ENCODE measurements at places on chromosomes 3 and 15. TPM values are rescaled to one million over a fixed set of nuclear protein-coding genes. Genes with fewer than 3 reads are reported as not detected.

Gene ZPLD1
- total RNA-seq, result not detected

Gene RLBP1
- total RNA-seq, result not detected

Gene RPL35A
- 1,301 TPM for total RNA-seq

Gene DPPA2
- total RNA-seq, result not detected

Gene RTP1
- total RNA-seq, result not detected

Gene MTHFS
- total RNA-seq, result 30.2 TPM

DNA sequence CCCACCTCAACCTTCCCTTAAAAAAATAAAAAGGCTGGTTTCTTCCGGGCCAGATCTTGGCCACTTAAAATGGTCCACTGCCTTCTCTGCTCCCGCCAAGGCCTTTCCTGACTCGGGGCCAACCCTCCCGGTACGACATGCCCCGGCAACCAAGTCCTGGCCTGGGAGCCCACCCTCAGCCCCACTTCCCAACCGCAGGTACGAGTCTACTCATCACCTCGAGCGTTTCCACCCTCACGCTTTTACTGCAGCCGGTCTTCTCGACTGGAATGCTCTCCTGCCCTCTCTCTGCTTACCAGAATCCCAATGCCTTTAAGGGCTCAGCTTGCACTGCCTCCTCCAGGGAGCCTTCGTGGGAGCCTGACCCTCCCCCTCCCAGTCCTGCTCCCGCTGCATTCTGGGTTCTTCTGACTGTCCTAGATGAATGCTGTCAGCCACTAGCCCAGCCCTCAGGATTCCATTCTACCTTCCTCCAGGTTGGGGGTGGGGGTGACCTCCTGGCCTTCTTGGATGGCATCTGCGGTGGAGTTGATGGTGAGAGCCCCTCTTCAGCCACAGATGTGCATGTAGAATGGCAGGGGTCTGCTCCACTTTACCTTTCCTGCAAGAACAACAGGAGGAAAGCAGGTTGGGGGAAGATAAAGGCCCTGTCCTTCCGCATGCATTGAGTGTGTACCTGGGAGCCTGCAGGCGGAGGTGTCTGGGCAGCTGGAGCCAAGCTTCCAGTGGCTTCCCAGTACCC, 1.1 kb upstream of the CSRNP1 start:
- H3K27ac ChIP-seq, result peak overlapping the region; percentile 95
- DNase-seq, result no peak
- H3K4me1 ChIP-seq, result peaks cover 35% of the 10 kb centered on the region
- H3K36me3 ChIP-seq, result no peaks in the 10 kb centered on the region
- H3K27me3 ChIP-seq, result no peaks in the 10 kb centered on the region
- no peak overlapping the region for H3K4me3 ChIP-seq

- H3K36me3 ChIP-seq, result no peaks in the 10 kb centered on the region
- no peaks in the 10 kb centered on the region for H3K4me1 ChIP-seq
- no peaks in the 10 kb centered on the region for H3K27me3 ChIP-seq
Observed at GRCh38 chr15:66233487-66234415, 19.8 kb downstream of the MEGF11 start.

DNA sequence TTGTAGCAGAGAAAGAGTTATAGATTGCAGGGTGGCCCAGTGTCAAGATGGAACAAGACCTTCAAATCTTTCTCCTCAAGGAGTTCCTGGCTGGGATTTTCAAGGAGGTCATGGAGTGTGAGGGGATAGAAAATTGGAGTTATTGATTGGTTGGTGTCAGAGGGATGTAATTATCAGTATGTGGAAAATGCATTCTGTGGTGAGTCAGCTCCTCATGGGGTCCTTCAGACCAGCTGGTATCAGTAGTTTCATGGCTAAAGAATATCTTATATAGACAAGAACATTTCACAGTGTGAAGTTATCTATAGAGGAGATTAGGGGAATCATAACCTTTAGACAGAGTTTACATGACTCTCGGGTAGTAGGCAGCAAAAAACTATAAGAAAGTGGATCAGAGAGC, 1114.0 kb upstream of the GBE1 start:
- no peak overlapping the region for H3K4me3 ChIP-seq
- H3K27me3 ChIP-seq, result no peaks in the 10 kb centered on the region
- no peak for DNase-seq
- H3K4me1 ChIP-seq, result no peaks in the 10 kb centered on the region
- H3K36me3 ChIP-seq, result no peaks in the 10 kb centered on the region

GRCh38 chr15:69067296-69067695, 52.8 kb downstream of the NOX5 start:
- H3K27ac ChIP-seq, result no peak overlapping the region
- no peaks in the 10 kb centered on the region for H3K36me3 ChIP-seq
- H3K27me3 ChIP-seq, result no peaks in the 10 kb centered on the region

DNA sequence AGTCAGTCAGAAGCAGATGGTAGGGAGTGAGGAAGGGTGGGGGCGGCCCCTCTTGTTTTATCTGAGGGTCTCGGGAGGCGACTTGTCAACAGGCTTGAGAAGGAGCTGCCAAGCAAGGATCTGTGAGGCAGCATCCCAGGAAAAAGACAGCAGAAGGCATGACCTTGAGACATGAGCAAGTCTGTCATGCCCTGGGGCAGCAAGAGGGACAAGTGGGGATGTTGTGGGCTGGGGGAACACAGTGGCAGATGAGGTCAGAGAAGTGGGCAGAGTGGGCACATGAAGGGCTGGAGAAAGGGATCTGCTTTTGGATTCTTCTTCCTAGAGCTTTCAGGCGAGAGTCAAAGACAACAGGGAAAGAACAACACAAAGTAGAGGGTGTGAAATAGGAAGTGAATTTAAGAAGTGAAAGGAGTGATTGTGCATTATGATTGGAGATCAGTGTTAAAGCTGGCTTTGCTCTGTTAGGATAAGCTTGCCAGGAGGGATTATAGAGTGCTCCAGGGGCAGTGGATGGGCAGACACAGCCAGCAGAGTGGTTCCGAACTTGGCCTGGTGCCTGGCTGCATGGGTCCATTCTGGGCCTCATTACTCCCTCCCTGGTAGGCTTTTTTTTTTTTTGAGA, 73.3 kb downstream of the USP13 start:
- no peaks in the 10 kb centered on the region for H3K4me1 ChIP-seq
- no peak for DNase-seq
- H3K27ac ChIP-seq, result no peak overlapping the region

DNA sequence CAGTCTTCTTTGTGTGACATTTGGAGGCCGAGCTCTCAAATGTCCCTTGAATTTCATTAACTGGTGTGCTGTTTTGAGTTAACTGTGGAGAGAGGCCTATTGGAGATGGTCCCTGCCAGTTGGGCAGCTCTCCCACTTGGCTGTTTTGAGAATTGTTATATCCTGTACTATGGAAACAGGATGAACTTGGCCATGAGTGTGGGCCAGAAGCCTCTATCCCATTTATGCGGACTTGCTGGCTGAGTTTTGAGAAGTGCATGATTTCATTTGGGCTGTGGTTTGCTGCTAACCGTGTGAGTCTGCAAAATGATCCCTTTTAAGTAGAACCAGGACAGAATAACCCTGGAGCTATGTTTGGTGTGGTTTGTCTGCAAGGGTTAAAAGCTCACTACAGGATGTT, 366.0 kb downstream of the PTPRG start:
- DNase-seq, result no peak
- no peak overlapping the region for H3K4me3 ChIP-seq
- H3K4me1 ChIP-seq, result no peaks in the 10 kb centered on the region
- no peaks in the 10 kb centered on the region for H3K36me3 ChIP-seq
- no peak overlapping the region for H3K27ac ChIP-seq
- no peaks in the 10 kb centered on the region for H3K27me3 ChIP-seq

DNA sequence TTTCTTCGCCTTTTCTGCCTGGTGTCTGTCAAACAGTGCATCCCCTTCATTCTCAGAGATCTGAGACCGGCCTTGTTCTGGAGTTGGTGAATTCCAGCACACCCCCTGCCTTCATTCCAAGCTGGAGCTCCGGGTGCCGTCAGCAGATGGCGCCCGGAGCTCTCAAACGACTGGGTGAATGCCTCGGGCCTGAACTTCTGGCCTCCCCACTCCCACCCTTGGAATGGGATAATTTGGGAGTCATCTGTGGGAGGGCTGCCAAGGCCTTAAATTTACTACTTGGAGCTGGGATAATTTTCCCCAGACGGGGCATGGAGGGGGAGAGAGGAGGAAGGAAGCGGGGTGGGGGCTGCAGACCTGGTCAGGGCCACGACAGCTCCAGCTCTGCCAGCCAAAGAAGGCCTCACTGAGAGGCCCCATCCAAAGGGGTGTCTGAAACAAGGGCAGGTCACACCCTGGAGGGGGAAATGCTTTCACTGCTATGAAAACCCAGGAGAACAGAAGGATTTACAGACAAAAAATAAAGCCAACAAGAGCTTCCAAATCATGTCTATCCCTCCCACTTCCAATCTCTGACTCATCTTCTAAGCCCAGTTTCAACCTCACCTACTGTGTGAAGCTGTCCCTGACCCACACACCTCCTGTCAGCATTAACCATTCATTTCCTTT, 187.9 kb downstream of the OPA1 start:
- DNase-seq, result no peak
- H3K27ac ChIP-seq, result no peak overlapping the region
- H3K4me1 ChIP-seq, result peaks cover 3% of the 10 kb centered on the region
- no peaks in the 10 kb centered on the region for H3K36me3 ChIP-seq
- H3K4me3 ChIP-seq, result no peak overlapping the region
- H3K27me3 ChIP-seq, result peaks cover 3% of the 10 kb centered on the region

- no peak overlapping the region for H3K27ac ChIP-seq
- no peaks in the 10 kb centered on the region for H3K36me3 ChIP-seq
Observed at GRCh38 chr15:74124759-74125158, 5.6 kb upstream of the ISLR2 start.

GRCh38 chr3:44476181-44476611, 1.3 kb downstream of the ZNF445 start:
- H3K4me3 ChIP-seq, result peak overlapping the region; percentile 78
- peaks cover 24% of the 10 kb centered on the region for H3K4me1 ChIP-seq
- H3K27ac ChIP-seq, result peak overlapping the region; percentile 64
- no peaks in the 10 kb centered on the region for H3K27me3 ChIP-seq

GRCh38 chr3:188352196-188352927, 198.4 kb downstream of the LPP start:
- H3K27ac ChIP-seq, result no peak overlapping the region
- H3K36me3 ChIP-seq, result no peaks in the 10 kb centered on the region
- no peaks in the 10 kb centered on the region for H3K27me3 ChIP-seq
- DNase-seq, result no peak

DNA sequence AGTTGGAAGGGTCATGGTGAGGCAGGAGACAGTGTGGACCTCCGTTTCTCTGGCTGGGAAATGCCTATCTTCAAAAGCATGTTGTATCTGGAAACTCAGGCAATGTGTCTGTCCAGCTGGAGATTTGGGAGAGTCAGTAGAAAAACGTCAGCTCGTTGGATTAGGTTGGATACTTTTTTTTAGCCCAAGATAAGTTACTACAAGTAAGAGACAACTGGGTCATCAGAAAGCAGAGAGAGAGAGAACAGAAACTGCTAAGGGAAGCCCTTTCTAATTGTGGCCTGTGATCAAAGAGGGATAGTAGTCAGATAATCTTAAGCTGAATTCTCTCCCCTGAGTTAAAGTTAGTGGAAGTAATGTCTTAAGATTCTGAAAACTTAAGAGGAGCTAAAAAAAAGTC, 78.9 kb upstream of the ZNF280D start:
- H3K27ac ChIP-seq, result no peak overlapping the region
- H3K4me1 ChIP-seq, result no peaks in the 10 kb centered on the region
- no peaks in the 10 kb centered on the region for H3K27me3 ChIP-seq
- no peak overlapping the region for H3K4me3 ChIP-seq
- no peak for DNase-seq
- H3K36me3 ChIP-seq, result no peaks in the 10 kb centered on the region

GRCh38 chr3:78912259-78912658, 855.5 kb downstream of the ROBO1 start:
- no peak overlapping the region for H3K4me3 ChIP-seq
- H3K27ac ChIP-seq, result no peak overlapping the region
- H3K27me3 ChIP-seq, result no peaks in the 10 kb centered on the region
- H3K36me3 ChIP-seq, result no peaks in the 10 kb centered on the region
- no peak for DNase-seq

GRCh38 chr3:4448187-4448586, 18.9 kb downstream of the SUMF1 start:
- no peaks in the 10 kb centered on the region for H3K4me1 ChIP-seq
- DNase-seq, result no peak
- H3K27ac ChIP-seq, result no peak overlapping the region
- no peak overlapping the region for H3K4me3 ChIP-seq
- H3K36me3 ChIP-seq, result peaks cover 5% of the 10 kb centered on the region

- no peaks in the 10 kb centered on the region for H3K27me3 ChIP-seq
- H3K36me3 ChIP-seq, result no peaks in the 10 kb centered on the region
- no peak for DNase-seq
- peak overlapping the region; percentile 77 for H3K27ac ChIP-seq
Observed at GRCh38 chr3:4738737-4739274, 240.4 kb upstream of the BHLHE40 start.

DNA sequence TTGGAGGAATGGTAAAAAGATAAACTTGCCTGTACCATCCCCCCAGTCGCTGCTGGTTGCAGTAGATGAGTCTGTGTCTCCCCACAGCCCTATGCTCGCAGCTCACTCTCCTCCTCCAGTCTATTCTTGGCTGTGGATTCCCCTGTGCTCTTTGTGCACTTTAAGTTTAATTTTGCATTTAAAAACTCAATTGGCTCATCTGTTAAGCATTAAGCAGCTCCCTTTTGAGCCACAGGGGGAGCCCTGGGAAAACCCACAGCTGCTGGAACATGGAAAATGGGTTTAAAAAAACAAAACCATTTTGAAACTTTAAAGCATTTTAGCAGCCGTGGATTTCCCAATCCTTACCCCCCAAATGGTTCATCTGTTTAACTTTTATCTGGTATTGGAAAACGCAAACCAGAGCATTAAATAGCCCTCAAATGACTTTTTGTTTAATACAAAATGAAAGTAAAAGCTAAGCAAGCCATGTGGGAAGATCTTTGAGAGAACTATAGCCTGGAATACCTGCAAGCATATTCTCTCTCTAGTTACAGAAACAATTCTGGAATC, 536.9 kb downstream of the ZIC1 start:
- no peak for DNase-seq
- H3K4me3 ChIP-seq, result no peak overlapping the region
- no peak overlapping the region for H3K27ac ChIP-seq
- no peaks in the 10 kb centered on the region for H3K36me3 ChIP-seq

DNA sequence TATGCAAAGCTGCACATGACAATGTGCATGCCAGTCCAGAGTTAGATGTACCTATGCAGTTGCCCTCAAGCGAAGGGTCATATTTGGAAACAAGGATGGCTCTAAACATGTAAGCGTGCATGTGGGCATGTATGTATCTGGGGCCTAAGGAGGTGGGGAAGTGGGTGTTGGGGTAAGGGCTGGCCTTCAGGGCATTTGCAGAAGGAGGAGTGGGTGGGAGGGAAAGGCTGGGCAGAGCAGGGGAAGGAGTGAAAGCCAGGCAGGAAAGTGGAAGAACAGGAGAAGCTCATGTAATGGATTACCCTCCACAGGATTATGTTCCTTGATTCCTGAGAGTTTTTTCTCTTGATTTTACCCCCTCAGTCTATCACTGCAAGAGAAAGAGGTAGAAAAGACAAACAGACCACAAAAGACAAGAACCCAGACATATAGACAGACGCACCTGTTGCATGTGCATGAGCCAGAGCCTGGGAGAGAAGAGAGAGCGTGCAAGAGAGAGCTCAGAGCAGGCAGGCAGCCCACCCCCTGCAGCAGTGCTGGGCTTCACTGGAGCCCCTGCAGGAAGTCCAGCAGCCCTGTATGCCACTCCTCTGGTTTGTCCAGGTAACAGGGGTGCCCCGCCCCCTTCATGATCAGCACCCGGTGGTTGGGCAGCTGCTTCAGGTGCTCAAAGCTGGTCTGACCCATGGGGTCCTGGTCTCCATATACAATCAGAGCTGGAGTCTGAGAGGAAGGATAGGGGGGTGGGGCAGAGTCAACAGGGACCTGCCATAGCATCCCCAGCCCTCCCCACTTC, 1.8 kb upstream of the PCBP4 start:
- DNase-seq, result no peak
- H3K36me3 ChIP-seq, result no peaks in the 10 kb centered on the region
- H3K27ac ChIP-seq, result no peak overlapping the region
- H3K27me3 ChIP-seq, result no peaks in the 10 kb centered on the region

Measured in CD8-positive, alpha-beta memory T cell (primary cell).